ENCODE measurements at places on chromosomes 3 and 15.

DNA sequence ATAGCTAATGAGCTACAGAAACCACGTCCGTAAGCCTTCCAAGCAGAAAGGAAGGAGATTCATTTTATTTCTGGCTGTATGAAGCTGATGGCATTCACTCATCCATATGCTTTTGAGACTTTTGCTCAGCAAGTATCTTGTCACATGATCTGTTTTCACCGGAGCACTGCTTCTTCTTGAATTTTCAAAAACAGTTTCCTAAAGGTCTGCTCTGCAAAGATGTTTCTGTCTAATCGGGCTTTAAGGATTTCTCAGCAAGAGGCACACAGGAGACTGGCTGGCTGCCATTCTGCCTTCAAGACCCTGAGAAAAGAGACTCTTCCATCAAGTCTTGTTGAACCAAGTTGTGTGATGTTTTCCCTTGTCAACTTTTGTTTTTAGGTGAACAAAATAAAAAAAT is 289.6 kb upstream of the LYSMD4 start:
- no peak for DNase-seq

- no peak for DNase-seq
Observed at GRCh38 chr3:12884790-12885582, 43.6 kb upstream of the RPL32 start.

GRCh38 chr15:67803299-67803698 is 22.0 kb upstream of the SKOR1 start:
- no peak for DNase-seq

- no peak for DNase-seq
Observed at GRCh38 chr3:147589016-147589415, 179.9 kb downstream of the ZIC1 start.

DNA sequence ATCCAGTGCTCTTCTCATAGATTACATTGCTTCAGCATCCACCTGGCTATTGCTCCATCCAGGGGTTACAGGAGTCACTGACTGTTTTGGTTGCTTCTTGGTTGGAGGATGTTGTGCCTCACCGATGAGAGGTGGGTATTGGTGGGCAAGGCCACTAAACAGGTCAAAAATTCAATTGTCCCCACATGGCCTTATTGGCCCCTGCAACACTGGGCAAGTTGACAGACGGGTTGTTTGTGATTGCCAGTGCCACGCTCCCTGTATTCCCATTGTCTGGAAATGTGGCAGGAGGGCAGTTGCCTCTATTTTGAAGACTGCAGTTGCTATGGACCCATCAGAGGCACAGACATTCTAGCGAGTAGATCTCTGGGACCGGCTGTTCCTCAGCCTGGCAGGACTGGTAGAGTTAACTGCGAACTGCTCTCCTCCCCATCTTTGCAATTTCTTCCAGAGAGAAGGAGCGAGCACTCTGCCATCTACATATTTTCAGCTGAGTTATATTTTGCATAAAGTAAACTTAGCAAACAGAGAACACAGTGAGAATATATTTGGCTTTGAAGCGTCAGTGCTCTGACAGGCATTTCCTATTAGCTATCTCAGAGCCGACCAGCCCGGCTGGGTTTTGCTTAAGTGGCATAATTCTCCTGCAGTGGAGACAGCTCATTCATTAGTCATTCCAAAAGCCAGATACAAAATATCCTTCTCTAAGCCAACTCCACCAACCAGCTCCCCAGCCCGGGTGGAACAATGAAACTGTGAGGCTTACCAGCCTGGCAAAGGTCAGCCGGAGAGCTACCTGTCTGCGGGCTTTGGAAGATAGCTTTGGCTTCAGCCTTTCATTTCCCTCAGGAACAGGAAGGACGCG is 26.0 kb upstream of the MAGEF1 start:
- no peak for DNase-seq

DNA sequence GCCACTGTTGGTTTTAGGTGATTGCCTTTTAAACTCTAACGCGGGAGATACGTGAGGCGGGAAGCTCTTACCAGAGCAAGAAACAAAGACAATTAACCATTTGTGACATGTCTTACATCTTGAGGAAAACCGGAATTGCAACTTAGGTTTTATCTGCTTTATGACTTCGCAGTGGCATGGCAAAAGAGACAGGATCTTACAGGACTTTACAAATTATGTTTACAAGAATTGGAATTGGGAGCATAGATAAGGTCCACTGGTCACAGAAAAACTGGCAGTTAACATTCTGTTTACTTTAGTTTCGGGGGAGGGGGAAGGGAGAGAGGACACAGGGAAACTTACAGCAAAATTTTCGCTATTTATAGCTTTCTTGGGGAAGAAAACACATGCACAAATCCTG is 1119.6 kb downstream of the ZPLD1 start:
- DNase-seq = no peak

DNA sequence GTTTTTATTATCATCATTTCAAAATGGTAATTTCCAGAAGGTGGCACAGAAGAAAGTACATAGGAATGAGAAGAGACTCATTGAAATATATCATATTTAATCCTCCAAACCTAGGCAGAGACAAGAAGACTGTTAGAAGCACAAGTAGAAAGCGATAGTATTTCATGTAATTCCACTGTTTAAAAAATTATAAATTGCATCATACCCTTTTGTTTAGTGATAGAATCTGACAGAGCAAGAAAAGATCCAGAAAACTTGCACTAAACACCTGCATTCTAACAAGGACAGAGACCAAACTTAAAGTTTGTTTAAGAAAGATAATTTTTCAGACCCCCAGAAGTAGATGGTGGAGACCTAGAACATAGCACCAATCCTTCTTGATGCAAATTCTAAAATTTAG is 56.9 kb upstream of the CD96 start:
- no peak for DNase-seq

GRCh38 chr15:79218588-79219200 is 63.8 kb upstream of the ANKRD34C start:
- no peak for DNase-seq

GRCh38 chr3:31491660-31492059 is 41.1 kb upstream of the STT3B start:
- no peak for DNase-seq

DNA sequence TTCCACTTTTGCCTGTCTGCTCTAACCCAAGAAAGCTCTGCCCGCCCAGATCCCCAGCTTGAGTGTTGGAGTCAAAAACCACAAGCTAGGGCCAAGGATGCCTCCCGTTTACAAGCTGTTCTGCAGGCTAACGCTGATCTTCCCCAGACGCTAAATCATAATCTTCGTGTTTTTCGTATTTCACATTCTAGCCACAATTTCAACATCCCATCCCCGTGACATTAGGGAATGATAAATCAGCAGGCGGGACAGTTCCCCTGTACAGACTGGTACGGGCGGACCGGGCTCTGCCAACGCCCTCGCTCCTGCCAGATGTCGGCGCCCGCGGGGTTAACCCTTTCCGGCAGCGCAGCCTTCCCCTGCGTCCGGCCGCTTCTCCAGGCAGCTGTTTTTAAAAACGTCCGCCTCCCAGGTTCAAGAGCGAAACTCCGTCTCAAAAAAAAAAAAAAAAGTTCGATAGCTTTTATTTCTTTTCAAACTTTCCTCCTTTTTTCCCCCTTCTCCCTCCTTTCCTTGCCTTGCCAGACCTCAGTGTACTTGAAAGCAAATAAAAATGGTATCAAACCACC is 81.0 kb upstream of the BNC1 start:
- DNase-seq = peak; percentile 57

DNA sequence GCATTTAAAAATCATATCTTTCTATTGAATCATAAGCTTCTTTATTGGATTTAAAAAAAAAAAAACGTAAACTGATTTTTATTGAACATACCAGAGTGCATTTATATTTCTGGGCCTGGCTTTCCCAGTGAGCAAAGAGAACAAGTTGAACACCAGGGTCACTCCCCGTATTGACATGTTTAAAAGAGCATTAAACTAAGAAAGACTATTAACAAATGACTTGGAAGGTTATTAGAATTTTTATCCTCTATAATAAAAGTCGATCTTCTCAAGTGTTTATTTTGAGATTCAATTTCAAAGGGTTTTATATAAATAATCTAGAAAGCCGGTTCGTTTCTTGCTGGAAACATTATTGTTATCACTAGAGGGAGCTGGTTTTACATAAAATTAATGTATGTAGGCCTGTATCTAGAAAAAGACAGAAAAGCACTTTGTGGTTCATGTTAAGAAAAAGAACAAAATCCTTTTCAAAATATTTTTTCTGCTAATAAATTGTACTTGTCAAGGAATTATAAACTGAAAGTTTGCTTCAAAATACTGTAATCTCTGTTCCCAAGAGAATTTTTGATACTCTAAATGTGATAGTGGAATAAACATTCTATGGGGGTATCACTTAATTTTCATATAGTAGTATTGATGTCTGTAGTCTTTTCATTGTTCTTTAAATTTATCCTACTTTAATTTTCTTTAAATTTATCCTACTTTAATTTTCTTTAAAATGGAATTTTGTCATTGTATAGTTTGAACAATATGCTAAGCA is 321.8 kb upstream of the MME start:
- DNase-seq = no peak

DNA sequence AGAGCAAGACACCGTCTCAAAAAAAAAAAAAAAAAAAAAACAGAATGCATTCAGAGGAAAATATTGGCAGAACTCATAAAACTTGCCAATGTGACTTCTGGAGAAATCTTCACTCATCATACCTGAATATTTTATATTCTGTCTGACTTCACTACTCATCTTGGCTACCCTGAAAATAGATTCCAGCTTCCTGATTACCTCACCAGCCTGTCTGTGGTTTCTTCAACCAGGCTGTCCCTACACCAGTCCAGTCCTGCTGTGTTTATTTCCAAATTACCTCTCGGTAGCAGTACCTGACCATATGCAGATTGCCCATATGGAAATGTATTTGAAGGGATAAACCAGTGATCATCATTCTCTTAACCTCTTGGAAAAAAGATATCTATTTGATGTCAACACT is 9.3 kb upstream of the P3H2 start:
- no peak for DNase-seq

DNA sequence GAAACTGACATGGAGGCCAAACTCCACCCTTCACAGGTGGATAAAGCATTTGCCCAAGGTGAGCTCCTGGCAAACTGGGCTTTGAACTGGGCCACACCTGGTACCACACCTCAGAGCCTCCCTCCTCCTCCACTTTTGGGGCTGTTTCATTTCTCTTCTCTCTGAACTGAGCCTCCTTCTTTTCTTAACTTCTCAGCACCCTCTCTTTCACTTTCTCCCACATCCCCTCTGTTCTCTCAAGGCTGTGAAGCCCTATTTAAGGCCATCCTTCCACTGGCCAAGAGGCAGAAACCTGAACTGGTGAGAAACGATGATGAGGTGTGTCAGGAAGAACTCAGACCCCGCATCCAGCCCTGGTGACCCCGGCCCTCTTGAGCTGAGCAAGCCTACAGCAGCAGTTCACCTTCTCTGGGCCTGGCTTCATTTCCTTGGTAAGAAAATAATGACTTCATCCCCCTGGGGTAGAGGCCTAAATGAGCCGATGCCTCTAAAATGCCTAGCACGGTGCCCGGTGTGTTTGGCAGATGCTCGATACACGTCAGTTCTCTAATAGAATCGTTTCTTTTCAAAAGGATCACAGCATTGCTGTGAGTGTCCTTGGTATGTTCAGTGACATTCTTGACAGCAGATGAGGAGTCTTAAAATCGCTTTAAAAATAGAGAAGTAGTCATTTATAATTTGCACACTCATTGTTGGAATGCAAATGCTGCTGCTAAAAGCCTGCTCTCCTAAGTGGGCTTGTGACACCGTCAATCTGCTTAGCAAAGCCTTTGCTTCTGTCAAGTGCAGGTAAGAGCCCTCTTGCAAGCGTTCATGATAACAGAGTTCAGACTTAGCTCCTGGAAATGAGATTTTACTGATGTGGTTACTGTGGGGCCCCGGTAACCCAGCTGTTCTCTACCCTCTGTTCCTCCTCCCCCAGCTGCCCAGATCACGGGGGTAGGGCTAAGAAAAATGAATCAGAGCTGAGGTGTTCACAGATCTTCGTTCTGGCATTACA is 97.7 kb upstream of the ATP2B2 start:
- DNase-seq = no peak

- no peak for DNase-seq
Observed at GRCh38 chr3:134370611-134371531, 3.4 kb downstream of the AMOTL2 start.

- DNase-seq = peak; percentile 57
Observed at GRCh38 chr3:15316998-15317435, 15.4 kb downstream of the SH3BP5 start.

GRCh38 chr3:95815828-95816227 is 998.6 kb upstream of the EPHA6 start:
- DNase-seq = peak; percentile 19

GRCh38 chr3:123067689-123068600 is 1.1 kb downstream of the PDIA5 start:
- no peak for DNase-seq

GRCh38 chr3:61966200-61966599 is 404.8 kb downstream of the PTPRG start:
- DNase-seq = no peak

DNA sequence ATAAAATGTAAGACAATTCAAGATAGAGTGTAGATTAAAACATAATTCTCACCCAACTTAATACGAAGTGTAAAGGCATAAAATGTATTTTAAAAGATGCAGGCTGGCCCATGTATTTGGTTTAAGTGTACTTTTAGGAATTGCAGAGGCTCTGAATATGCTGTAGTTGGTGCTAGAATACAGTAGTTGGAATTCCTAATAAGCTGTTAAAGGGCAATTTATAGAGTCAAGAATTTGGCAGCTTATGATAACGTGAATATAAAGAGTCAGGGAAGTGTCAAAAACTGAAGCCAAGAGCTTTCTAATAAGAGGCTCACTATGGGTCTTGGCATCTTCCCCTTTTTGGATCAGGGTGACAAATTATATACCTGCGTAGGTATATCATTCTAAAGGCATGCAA is 36.5 kb downstream of the ADAMTS9 start:
- DNase-seq = no peak

DNA sequence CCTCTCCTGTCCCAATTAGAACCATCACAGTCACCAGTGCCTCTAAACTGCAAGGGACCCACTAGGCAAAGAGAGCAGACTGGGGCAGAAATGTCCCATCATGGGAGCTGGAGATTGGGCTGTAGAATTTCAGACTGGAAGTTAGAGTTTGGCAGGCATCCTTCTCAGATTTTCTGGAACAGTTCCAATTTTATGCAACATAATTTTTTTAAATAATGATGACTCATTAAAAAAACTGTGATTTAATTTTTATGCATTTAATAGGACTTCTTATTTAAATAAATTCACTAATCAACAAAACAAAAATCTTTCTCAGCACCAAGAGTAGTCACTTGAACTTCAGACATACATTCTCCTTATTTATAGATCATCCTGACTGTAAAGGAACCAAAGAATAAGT is 84.6 kb upstream of the SLC7A14 start:
- DNase-seq = no peak

GRCh38 chr3:127442506-127442905 is 148.0 kb downstream of the TPRA1 start:
- peak; percentile 1 for DNase-seq

- DNase-seq = no peak
Observed at GRCh38 chr15:98874773-98875172, 132.8 kb downstream of the PGPEP1L start.

All from left cardiac atrium (tissue), 4 donors.